AG04450 (cell line): ENCODE measurements at places on chromosomes 11 and 22. TPM values are rescaled to one million over a fixed set of nuclear protein-coding genes. Genes with fewer than 3 reads are reported as not detected.

Gene PHF21A
- 29.0 and 29.2 TPM in 2 replicates for polyA plus RNA-seq

Gene POU2AF2
- polyA plus RNA-seq: not detected in 2 replicates

Gene SYT12
- 0.30 and 0.41 TPM in 2 replicates for polyA plus RNA-seq

Gene CDKN1C
- polyA plus RNA-seq: 6.3 and 8.1 TPM in 2 replicates

Gene LMF2
- 25.7 and 46.6 TPM in 2 replicates for polyA plus RNA-seq

Gene ZNF214
- 1.9 and 3.4 TPM in 2 replicates for polyA plus RNA-seq

Gene TNNT3
- polyA plus RNA-seq: not detected in 2 replicates

Gene TBX10
- not detected in 2 replicates for polyA plus RNA-seq

Gene GLYAT
- polyA plus RNA-seq: not detected in 2 replicates

Gene MPZL2
- polyA plus RNA-seq: not detected in 2 replicates

Gene OTOG
- polyA plus RNA-seq: not detected in 2 replicates

Gene SLC17A6
- polyA plus RNA-seq: not detected in 2 replicates

Gene TPBGL
- polyA plus RNA-seq: 0.02 TPM in 1 of 2 replicates, not detected in the other

Gene P2RX3
- polyA plus RNA-seq: not detected in 2 replicates

Gene OR10A2
- polyA plus RNA-seq: not detected in 2 replicates

Gene KRTAP5-1
- polyA plus RNA-seq: not detected in 2 replicates

Gene C11orf86
- not detected in 2 replicates for polyA plus RNA-seq

Gene ENTHD1
- polyA plus RNA-seq: not detected in 2 replicates

Gene OR51B5
- polyA plus RNA-seq: 0.56 and 0.84 TPM in 2 replicates

Gene HTR3A
- not detected in 2 replicates for polyA plus RNA-seq

Gene SPDYC
- polyA plus RNA-seq: not detected in 2 replicates

Gene NPAS4
- polyA plus RNA-seq: 0.12 and 0.14 TPM in 2 replicates

Gene STK33
- polyA plus RNA-seq: 5.9 and 8.3 TPM in 2 replicates

Gene NFAM1
- polyA plus RNA-seq: not detected in 2 replicates

Gene SAMM50
- polyA plus RNA-seq: 51.8 and 61.7 TPM in 2 replicates
